GF-D8 (cell line): ENCODE measurements at places on chromosomes 1 and 21.

- no peak for DNase-seq
Observed at GRCh38 chr1:55386456-55386855, 171.3 kb upstream of the USP24 start.

DNA sequence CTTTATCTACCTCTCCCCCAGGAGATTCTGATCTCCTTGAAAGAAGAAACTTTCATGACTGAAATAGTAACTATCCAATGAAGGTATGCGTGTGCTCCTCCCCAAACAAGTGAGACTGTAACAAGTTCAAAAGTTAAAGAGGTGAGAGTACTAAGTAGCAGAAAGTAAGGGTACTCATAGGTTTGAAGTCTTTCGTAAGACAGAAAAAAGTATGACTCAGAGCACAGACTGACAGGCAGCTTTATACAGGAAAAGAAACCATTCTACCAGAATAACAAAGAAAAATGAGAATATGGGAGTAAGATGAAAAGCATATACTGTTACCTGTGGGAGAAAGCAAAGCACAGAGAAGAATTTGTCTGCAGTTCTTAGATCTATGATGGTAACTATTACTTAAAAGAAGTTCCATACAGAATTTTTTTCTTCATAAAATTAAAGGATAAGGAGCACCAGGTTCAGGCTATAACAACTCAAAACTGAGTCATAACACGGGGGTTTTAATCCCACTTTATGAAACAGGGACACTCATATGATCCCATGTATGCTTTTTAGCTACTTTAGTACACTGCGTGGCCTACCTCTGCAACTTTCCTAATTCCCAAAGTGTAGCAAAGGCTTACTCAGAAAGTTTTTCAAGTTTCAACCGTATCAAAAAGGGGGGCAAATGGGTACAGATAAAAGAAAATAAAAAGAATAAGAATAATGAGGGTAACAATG is 52.0 kb downstream of the FOXJ3 start:
- no peak for DNase-seq

DNA sequence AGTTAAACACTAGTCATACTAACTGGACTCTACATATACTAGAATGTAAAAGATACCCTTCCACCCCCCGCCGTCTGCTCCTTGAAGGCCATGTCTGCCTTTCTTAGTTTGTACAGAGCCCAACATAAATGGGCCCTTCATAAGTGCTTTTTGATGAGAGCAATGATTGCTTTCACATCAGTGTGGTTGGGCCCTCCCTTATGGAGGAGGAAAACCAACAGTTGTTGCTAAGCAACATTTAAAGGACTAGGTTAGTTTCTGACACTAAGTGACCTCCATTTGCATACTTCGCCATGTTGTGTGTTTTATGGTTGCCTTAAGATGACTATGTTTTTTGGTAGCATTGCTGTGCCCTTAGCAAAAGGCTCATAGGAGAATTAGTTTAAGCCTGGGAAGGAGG is 182.0 kb upstream of the SGIP1 start:
- DNase-seq: no peak

- no peak for DNase-seq
Observed at GRCh38 chr1:8600336-8600735, 217.1 kb downstream of the RERE start.

DNA sequence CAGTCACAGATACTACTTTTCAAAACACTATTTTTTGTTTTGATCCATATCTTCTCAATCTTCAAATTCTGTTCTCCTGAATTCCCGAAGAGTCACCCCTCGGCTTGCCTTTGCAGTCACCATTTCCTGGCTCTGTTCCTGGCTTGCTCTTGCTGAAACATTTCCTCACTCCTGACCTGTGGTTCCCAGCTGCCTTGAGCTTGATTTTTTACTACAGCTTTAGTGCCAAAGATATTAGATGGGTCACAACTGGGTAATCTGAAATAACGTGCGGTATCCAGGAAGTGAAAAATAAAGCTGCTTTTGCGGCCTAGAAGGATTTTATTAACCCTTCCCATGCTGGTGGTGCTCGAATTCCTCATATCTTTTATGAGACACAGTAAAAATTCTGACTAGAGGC is 318.8 kb downstream of the PCP4 start:
- no peak for DNase-seq

GRCh38 chr1:119737040-119737682 is 25.4 kb downstream of the PHGDH start:
- DNase-seq: no peak

DNA sequence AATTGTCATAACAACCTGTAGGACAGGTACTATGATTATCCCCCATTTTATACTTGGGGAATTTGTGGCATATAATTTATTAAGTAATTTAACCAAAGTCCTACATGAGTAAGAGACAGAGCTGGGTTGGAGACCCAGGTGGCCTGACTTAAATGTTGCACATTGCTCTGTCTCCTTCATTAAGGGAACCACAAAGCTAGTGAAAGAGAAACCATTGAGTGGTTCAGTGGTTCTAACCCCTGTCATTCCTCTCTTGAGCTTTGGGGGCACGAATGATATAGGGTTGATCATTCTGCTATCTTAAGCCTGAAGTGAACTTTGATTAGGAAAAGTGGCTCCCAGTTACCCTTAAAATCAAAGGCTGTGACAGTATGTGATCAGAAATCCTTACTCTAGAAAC is 5.3 kb upstream of the MAP3K7CL start:
- DNase-seq: no peak

- DNase-seq: no peak
Observed at GRCh38 chr1:219278288-219278687, 104.6 kb downstream of the LYPLAL1 start.

DNA sequence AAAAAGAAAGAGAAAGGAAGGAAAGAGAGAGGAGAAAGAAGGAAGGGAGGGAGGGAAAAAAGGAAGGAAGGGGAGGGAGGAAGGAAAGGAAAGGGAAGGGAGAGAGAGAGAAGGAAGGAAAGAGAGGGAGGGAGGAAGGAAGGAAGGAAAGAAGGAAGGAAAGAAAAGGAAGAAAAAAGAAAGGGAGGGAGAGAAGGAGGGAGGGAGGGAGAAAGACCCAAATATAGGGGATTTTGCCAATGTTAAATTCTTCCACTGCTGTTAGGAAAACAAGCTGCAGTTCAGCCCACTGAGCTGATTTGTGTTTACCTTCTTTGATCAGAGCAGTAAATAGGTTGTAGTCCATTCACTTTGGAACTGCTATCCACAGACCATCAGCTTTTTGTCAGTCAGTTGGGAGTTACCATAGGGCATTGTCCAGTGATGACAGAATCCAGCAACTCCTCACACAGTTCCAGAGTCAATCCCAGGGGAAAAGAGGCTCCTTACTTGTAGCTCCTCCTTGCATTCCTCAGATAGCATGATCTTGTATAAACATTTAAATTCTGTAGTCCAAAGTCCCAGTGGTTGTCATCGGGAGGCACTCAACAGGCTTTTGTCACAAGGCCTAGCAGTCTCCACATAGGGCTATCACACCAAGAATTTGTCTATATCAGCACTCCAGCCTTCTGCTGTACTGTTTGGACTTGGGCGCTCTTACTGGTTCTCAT is 13.5 kb upstream of the PPP1R8 start:
- DNase-seq: no peak

DNA sequence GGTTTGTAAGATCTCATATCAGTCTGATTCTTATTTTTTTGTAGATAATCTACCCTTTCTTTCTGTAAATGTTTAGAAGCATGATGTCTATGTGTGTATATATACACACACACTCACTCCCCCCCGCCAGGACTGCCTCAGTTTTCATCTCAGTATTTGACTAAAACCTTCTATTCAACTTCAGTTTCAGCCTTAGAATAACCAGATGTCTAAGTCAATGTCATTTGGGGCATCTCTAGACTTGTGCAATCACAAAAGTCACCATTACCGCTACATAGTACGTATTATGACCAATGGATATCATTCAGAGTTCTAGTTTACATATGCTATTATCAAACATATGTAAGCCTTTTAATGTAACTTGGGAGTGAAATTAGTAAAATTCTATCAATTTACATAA is 53.3 kb upstream of the BOLA1 start:
- no peak for DNase-seq

- DNase-seq: no peak
Observed at GRCh38 chr1:30613188-30613587, 110.2 kb downstream of the MATN1 start.

GRCh38 chr1:47942240-47942629 is 55.0 kb downstream of the TRABD2B start:
- DNase-seq: no peak

- DNase-seq: no peak
Observed at GRCh38 chr1:104932949-104933679, 1183.4 kb downstream of the AMY1C start.

DNA sequence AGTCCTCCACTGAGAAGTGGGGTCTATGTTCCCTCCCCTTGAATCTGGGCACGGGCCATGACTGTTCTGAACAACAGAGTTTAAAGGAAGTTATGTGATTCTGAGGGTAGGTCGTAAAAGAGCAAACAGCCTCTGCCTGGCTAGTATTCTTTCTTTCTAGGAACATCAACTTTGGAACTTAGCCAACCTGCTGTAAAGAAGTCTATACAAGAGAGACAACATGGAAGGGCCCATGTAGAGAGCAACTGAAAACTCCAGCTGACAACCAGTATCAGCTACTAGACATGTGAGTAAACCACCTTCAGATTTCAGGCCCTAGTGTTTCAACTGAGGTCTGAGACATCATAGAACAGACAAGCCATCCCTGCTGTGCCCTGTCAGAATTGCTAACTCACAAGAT is 7.5 kb downstream of the SELENOF start:
- no peak for DNase-seq

DNA sequence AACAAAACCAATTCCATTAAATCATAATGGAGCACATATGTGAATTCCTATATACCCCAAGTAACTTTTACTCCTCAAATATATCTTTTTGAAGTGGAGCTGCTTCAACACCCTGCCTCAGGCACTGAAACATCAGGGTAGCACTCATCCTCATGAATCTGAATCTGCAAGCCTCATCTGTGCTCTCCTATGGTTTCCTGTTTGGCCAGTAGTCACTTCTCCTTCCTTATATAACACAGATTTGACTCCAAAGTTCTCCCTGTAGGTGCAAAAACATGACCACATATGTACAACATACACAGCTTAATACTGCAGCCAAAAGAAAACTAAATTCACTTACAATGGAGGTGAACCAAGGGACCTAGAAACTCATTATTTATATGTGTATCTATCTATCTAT is 7.2 kb downstream of the TRIT1 start:
- peak; percentile 7 for DNase-seq
